ENCODE measurements at places on chromosomes 1 and 21.
A peak's percentile ranks its signal among the peaks of the same experiment; 100 is the strongest.

DNA sequence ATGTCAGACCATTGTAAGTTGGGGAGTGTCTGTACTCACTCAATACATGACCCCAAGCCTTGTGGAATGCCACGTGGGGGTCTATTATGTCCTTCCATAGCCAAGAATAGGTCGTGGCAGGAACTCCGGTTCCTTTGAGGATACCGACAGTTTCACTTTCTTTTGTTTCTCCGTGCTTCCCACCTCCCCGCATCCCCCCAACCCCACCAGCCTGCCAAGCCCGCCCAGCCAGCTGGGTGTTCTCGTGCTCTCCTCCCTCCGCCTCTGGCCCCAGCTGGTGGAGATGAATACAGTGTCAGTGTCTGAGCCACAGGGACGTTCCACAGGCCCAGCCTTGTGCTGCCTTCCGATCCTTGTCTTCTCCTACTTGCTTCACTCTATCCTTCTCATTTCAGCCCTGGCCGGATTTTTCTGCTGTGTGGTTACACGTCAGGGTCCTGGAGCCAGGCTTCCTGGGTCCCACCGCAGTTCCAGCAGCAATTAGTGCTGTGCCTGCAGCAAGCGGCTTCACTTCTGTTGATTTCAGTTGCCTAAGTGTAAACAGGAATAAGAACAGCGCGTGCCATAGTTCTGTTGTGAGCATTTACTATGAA lies 4.1 kb upstream of the AGTRAP start:
- peaks cover 57% of the 10 kb centered on the region for H3K4me1 ChIP-seq
- DNase-seq, result peak; percentile 95
- H3K36me3 ChIP-seq, result no peaks in the 10 kb centered on the region
- peak overlapping the region; percentile 83 for H3K27ac ChIP-seq

GRCh38 chr1:69321311-69321710 lies 246.4 kb upstream of the LRRC7 start:
- no peaks in the 10 kb centered on the region for H3K27me3 ChIP-seq
- no peaks in the 10 kb centered on the region for H3K36me3 ChIP-seq
- no peak overlapping the region for H3K27ac ChIP-seq

- H3K4me3 ChIP-seq, result no peak overlapping the region
- H3K27ac ChIP-seq, result no peak overlapping the region
- peak; percentile 91 for DNase-seq
- H3K27me3 ChIP-seq, result no peaks in the 10 kb centered on the region
Observed at GRCh38 chr1:162087111-162087510, 17.6 kb downstream of the NOS1AP start.

- no peak overlapping the region for H3K4me3 ChIP-seq
- peaks cover 19% of the 10 kb centered on the region for H3K4me1 ChIP-seq
- H3K27ac ChIP-seq, result peak overlapping the region; percentile 25
- no peak for DNase-seq
Observed at GRCh38 chr1:220426989-220427388, 100.9 kb upstream of the MARK1 start.

DNA sequence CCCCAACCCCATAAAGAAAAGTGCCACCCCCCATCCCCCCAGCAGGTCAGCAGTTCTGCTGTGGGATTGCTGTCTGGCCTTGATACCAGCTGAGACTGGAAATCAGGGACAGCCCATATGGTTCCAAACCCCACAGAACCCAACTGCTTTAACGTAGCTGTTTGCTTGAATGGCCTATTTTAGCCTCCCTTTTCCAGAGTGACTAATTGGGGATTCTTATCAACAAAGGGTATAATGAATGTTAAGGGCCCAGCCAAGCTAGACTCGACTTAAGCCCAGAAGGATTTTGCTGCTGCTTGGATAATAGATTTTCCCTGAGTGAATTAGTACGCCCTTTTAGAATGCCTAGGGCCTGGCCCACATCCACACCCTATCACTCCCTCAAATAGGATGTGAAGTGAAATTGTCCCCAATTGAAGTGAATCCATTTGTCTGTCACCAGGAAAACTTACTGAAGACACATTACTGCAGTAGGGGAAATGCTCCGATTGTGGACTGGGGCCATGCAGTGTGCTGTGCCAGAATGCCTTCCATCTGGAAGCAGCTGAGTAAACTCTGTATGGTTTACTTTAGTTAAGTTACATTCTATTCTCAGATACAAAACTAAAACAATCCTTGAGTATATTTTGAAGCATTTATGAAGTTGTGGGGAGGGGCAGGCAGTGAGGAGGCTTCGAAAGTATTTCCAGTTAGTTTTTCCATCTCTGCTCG lies 156.9 kb downstream of the DHRS3 start:
- no peak overlapping the region for H3K4me3 ChIP-seq
- H3K27ac ChIP-seq, result peak overlapping the region; percentile 86
- H3K36me3 ChIP-seq, result peaks cover 27% of the 10 kb centered on the region
- DNase-seq, result no peak
- no peaks in the 10 kb centered on the region for H3K27me3 ChIP-seq

GRCh38 chr1:8822373-8823294 lies 5.2 kb upstream of the RERE start:
- H3K36me3 ChIP-seq, result no peaks in the 10 kb centered on the region
- DNase-seq, result no peak
- peaks cover 25% of the 10 kb centered on the region for H3K4me1 ChIP-seq
- H3K4me3 ChIP-seq, result no peak overlapping the region
- H3K27me3 ChIP-seq, result no peaks in the 10 kb centered on the region
- peak overlapping the region; percentile 55 for H3K27ac ChIP-seq

DNA sequence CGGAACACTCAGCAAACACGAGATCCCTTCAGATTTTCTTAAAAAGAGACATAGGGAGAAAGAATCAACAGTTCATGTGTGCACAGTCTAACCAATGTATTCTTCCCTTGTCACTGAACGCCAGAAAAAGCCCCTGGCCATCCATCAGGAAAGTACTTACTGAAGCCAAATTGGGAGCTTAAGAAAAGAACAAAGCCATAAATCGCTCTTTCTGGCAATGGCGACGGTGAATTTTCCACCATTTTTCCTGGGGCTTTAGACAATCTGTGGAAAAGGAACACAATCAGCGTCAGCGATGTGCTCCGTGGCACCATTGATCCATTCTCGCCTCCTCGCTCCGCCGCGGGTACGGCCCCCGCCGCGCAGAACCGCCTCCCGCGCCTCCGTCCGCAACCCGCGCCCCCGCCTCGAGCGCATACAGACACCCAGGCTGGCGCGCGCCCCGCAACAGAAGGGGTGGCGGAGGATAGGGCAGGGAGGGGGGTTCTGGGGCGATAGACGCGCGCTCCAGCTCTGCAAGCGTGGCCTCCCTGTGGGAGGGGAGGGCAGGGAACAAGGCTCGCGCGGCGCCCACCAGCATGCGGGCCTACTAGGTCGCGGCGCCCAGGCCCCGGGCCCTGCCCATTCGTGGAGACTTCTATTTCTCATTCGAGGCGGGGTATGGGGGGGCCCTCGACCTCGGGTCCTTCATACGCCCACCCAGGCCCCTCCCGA lies 440 bp downstream of the PIGP start:
- peak; percentile 96 for DNase-seq
- H3K36me3 ChIP-seq, result peaks cover 7% of the 10 kb centered on the region
- H3K4me1 ChIP-seq, result peaks cover 40% of the 10 kb centered on the region
- peak overlapping the region; percentile 100 for H3K27ac ChIP-seq
- peak overlapping the region; percentile 77 for H3K4me3 ChIP-seq
- no peaks in the 10 kb centered on the region for H3K27me3 ChIP-seq

All from esophagus muscularis mucosa (tissue), 4 donors.